H4 (cell line): ENCODE measurements at places on chromosomes 3 and 15. TPM values are rescaled to one million over a fixed set of nuclear protein-coding genes. Genes with fewer than 3 reads are reported as not detected.

DNA sequence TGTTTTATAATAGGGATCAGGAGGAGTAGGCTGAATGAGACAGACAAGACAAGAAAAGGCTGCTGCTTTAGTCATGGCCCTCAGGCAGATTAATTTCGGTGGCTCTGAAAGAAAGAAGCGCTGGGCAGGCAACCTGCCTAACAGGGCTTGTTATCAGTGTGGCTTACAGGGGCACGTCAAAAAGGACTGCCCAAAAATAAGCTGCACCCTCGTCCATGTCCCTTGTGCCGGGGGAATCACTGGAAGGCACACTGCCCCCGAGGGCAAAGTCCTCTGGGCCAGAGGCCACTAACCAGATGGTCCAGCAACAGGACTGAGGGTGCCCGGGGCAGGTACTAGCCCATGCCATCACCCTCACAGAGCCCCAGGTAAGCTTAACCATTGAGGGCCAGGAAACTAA is 188.5 kb downstream of the IGSF11 start:
- DNase-seq = no peak

The KCNMB2 gene
- total RNA-seq = not detected in 2 replicates

DNA sequence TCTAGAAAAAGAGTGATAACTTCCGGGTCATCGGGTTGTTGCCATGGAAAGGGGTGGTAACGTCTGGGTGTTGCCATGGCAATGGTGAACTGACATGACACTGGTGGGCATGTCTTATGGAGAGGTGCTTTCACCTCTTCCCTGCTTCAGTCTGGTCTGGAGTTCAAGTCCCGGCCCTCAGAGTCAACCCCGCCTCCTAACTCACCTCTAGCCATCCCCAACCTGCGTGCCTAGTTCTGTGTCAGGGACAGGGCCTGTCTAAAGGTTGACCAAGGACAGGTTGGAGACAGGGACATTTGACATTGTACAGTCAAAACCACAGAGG is 96.0 kb downstream of the LSM3 start:
- DNase-seq = no peak

The ADPRH gene
- total RNA-seq = not detected in 2 replicates

GRCh38 chr15:31930967-31931366 is 99.3 kb upstream of the CHRNA7 start:
- no peak for DNase-seq

GRCh38 chr3:119019767-119020518 is 14.7 kb downstream of the IGSF11 start:
- no peak for DNase-seq

The MEGF11 gene
- total RNA-seq = 0.02 TPM in 1 of 2 replicates, not detected in the other

The CPNE9 gene
- total RNA-seq = 0.31 TPM in 1 of 2 replicates, not detected in the other

GRCh38 chr3:33908250-33908851 is 109.9 kb downstream of the PDCD6IP start:
- no peak for DNase-seq

The AADACL2 gene
- not detected in 2 replicates for total RNA-seq

The TMCO5A gene
- 0.10 TPM in 1 of 2 replicates, not detected in the other for total RNA-seq

DNA sequence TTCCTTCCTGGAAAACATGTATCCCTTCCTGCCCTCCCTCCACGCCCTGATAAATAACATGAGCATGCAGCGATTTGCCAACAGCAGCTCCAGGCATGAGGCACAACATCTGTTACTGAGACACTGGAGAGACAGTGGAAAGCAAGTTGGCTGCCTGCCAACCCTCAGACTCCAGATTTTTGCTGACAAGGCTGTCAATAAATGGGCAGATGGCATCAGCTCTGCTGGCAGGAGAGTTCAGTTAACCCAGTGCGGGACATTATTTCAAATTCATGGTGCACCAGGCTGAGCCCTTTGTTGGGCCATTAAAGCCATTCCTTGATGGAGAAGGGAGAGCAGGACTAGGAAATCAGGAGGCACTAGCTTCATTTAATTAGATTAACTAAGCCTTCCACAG is 293.3 kb downstream of the MEX3B start:
- DNase-seq = peak; percentile 62

The AMT gene
- total RNA-seq = 1.2 TPM in 1 of 2 replicates, not detected in the other

The CCDC13 gene
- total RNA-seq = not detected in 2 replicates

DNA sequence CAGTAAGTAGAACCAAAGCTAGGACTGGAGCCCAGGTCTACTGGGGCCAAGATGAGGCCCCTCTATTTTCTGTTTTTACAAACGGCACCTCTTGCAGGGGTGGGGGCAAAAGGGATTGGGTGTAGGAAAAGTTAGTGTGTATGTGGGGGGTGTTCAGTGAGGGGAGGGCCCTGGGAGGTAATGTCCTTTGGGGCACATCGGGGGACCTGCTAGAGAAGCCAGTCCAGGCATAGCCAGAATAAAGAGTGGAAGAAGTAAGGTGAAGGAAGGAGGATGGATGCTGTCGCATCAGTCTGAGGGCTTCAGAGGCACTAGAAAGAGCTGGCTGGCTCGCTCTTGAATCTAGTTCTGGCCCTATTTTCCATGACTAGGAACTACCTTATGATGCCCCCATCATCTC is 2.6 kb downstream of the PLCD1 start:
- DNase-seq = no peak

GRCh38 chr15:41546851-41547786 is 3.1 kb upstream of the RPAP1 start:
- DNase-seq = peak; percentile 74
